ENCODE measurements at places on chromosomes 2 and 18.

GRCh38 chr2:120269076-120269744 is 16.6 kb downstream of the RALB start:
- no peak for DNase-seq

DNA sequence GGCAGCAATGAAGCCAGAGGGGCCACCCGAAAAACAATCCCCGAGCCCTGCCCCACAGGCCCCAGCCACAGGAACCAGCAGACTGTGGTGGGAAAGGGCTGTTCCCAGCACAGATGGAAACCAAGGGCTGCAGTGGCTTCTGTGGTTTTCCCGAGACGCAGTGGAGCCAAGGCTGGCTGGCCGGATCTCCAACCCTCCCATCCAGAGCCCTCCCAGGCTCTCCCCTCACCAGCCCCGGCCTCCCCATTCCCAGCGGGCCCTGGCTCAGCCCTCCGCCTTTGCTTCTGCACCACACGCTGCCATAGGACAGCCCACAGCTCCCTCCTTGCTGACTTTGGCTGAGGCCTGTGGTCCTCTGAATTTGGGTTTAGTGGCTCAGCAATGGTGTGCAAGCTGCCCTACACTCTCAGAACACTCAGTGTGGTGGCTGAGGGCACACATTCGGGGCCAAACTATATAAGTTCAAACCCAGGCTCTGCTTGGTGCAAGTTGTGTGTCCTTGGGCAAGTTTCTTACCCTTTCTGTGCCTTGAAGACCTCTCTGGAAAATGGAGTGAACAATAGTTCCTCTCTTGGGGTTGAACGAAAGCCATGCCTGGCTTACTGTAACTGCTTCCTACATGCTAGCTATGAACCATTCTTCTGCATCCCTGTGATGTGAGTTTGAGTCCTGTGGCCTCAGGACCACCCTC is 200.1 kb downstream of the SMAD7 start:
- DNase-seq, result no peak

GRCh38 chr2:194103941-194104659 is 1552.9 kb upstream of the SLC39A10 start:
- no peak for DNase-seq

GRCh38 chr2:237408335-237409000 is 5.5 kb downstream of the COL6A3 start:
- DNase-seq, result no peak

DNA sequence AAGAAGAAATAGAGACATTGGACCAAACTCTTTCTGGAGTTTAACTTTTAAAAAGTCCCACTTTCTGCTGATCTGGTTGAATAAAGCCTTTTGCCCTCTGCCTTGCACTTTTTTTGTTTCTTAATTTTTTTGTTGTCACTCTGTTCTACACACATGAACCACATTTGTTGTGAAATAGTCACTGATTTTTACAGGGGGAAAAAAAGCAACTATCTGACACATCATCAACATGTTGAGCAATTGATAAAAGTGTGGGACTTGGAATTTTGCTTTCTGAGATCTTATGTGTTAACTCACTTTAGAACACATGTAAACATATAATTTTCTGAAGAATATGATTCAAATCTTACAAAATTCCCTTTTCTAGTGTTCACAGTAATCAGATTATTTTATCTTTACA is 414.8 kb upstream of the FIGN start:
- DNase-seq, result no peak

GRCh38 chr2:10477443-10478297 is 29.5 kb upstream of the ODC1 start:
- DNase-seq, result no peak

- no peak for DNase-seq
These were observed 10.8 kb upstream of the NR4A2 start for GRCh38 chr2:156343096-156343939.

- no peak for DNase-seq
These were observed 43.6 kb downstream of the L3MBTL4 start for GRCh38 chr18:6370886-6371635.

DNA sequence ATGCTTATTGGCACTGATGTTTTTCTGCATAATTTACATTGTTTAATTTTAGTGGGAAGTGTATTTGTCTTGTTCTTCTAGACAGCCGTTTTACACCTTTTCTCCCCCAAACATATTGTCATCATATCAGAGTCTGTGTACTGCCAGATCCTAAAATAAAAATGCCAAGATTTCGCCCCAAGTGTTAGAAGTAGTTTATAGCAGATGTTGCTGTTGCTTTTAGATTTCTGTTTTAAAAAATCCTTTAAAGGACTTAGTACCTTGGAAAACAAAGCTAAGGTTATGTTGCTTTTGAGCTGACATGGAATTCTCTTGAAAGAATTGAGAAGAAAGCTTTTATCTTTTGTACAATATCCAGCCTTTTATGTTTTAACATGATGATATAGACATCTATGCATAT is 36.0 kb downstream of the NAB1 start:
- no peak for DNase-seq

DNA sequence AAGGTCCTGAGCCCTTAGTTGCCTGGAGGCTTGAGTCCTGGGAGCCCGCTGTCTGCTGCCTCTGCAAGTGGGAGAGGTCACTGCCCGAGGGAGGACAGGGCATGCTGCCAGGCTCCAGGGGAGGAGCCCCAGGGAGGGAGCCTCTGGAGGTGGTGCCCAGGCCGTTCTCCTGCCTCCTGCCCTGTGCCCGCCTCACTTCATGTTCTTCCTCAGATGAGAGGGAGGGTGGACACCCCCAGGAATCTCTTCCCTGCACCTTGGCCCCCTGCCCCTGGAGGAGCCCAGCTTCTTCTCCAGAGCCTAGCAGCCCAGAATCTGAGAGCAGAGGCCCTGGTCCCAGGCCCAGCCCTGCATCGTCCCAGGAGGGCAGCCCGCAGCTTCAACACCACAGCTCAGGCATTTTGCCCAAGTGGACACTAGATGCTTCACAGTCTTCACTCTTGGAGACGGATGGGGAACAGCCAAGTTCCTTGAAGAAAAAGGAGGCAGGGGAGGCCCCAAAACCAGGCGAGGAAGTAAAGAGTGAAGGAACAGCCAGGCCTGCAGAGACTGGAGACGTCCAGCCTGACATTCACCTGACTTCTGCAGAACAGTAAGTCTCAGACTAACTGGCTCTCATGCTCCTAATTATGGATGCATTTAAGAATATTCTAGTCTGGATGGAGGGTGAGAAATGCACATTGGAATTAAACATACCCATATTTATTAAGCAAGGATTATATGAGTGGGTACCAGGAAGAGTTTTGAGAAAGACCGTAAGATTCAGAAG is 12.1 kb downstream of the PSD4 start:
- no peak for DNase-seq

- DNase-seq, result no peak
These were observed 68.1 kb upstream of the DAPL1 start for GRCh38 chr2:158726911-158727592.

DNA sequence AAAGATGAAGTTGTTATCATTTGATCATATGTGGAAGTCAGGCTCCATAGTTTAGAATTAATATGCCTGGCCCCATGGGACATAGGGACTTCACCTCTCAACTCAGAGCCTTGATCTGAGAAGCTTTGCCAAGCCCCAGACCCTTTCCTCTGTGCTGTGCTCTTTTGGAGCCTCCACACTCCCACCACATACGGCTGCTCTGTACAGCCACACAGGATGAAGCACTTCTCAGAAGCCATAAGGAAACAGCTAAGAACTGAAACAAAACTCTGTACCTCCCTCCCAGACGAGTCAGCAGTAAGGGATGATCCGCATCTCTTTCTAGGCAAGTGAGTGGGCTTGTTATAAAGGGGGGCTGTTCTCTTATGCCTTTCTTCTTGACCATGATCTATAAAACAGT is 66.5 kb downstream of the CAB39 start:
- DNase-seq, result no peak

DNA sequence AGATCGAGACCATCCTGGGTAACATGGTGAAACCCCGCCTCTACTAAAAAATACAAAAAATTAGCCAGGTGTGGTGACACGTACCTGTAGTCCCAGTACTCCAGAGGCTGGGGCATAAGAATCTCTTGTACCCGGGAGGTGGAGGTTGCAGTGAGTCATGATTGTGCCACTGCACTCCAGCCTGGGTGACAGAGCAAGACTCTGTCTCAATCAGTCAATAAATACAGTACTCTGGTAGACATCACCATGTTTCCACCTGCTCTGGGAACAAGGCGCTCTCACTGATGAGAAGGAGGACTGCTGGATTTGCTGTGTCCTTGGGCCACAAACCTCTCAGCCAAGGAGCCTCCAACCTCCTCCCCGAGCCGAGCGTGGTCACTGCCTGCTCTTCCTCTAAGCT is 154.2 kb upstream of the ZNF236 start:
- DNase-seq, result no peak

- DNase-seq, result no peak
These were observed 157.4 kb downstream of the GLI2 start for GRCh38 chr2:120892967-120893667.

DNA sequence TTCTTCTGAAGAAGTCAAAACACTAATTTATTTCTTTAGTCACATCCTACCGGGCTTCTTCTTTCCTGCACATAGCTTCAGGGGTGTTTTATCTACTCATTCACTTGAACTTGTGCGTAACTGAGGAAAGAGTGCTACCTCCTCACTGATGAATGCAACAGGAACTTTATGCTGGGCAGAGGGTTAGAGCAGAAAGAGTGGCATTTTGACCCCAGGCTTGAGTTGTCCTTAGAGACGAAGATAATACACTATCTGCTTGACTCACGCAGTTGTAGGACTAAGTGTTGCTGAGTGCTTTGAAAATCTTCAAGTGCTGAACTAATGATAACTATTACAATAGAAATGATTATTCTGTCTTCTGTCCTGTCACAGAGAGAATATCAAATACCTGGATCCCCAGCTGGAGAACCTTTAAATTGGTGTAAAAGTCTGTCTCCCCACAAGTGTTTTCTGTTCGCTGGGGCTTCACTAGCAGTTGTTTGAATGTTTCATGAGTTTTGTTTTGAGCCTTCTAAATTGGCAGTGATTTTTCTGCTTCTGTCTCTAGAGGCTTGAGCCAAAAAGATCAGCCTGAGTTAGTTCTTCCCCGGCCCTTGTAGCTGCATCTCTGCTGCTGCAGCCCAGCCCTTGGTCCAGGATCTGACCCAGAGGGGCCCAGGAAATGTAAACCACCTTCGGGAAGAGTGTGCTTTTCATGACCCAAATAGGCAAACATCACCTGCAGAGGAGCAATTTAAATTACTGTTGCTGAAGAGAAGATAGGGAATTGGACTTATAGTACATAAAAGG is 86.3 kb upstream of the LGALSL start:
- no peak for DNase-seq

- DNase-seq, result no peak
These were observed 57.6 kb upstream of the SERTAD2 start for GRCh38 chr2:64711252-64711800.

DNA sequence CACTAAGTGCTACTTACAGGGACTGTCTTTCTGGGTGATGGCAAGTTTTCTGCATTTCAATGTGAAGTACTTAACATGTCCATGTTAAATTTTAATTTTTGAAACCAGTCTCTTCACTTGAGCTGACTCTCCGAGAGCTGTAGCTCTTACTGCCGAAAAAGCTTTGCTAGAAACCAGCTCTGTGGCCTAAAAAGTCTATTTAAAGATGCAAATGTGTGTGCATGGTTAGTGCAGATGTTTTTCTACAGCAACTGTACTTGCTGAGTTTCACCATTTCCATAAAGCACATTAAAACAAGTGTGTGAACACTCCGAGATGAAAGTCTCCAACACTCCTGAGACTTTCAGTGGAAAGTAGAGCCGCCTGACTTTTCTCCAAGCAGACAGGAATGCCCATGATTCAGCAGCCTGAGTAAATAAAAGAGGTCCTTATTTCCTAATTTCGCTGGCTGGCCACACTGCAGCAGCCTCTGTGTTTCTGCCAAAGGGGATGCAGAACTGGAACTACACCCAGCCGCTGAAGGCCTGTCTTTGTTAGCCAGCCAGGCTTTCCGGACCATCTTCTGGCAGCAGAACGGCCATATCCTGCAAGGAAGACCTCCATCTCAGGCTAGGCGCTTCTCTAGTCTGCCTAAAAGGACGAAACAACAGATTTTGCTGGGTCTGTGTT is 121.2 kb downstream of the ZNF521 start:
- DNase-seq, result no peak

- DNase-seq, result no peak
These were observed 85.0 kb downstream of the MARCHF4 start for GRCh38 chr2:216287251-216287650.

GRCh38 chr18:28081516-28081915 is 95.4 kb downstream of the CDH2 start:
- no peak for DNase-seq

DNA sequence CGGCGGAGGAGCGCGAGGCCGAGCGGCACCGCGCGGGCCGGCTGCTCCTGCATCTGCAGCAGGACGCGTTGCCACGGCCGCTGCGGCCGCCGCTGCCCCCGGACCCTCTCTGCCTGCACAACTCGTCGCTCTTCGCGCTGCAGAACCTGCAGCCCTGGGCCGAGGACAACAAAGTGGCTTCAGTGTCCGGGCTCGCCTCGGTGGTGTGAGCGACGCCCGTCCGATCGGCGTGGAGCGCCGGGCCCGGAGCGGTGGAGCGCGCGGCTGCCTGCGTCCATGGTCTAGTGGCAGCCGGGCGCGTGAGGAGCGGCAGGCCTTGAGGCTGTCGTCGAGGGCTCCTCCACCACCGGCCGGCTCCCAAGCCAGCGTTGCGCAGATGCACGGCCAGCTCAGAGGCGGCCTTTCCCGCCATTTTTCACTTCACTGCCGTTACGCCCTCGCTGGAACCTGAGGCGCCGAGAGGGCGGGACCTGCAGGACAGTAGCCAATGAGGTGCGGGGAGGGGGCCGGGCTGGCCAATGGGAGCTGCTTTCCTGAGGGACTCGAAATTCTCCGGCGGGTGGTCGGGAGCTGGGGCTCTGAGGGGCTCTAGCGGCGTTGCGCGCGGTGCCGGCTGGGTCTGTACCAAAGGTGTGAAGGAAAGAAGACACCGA is 1.9 kb downstream of the TLX2 start:
- DNase-seq, result no peak

DNA sequence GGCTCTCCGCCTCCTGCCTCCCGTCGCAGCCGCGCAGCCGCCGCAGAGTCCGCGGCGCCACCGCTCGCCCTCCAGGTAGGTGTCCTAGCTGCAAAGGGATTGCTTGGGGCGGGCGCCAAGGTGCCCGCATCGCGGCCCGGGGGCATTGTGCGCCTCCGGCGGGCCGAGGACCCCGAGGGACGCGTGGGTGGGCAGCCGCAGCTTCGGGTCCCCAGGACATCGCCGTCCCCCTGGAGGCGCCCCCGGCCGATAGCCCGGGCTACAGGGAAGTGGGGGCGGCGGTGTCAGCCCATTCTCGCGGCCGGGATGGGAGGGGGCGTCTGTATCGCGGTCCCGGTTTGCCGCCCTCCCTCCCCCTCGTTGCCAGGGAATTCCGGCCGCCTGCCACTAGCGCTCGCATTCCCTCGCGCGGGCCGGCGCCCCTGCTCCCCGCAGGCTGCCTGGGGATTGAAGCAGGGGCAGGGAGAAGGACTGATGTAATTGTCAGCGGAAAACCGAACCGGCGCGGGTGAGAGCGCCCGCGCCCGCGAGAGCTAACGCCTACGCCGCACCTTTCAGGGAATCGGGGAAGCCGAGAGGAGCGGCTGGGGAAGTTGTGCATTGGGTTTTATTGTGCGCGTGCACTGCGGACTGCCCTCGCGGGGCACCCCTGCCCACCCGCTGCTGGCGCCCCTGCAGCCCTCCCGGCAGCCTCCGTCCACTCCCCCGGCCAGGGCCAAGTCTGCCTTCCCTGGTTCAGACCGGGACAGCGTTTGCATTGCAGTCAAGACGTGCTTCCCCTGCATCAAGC is 483 bp downstream of the OSBPL6 start:
- DNase-seq, result peak; percentile 78

- DNase-seq, result no peak
These were observed 17.4 kb upstream of the STEAP3 start for GRCh38 chr2:119206201-119206600.

Data from NCI-H526 treated with DMSO at 0.1 percent for 48 hours (cell line).